ENCODE measurements at places on chromosomes 1 and 21. TPM values are rescaled to one million over a fixed set of nuclear protein-coding genes. Genes with fewer than 3 reads are reported as not detected.
A peak's percentile ranks its signal among the peaks of the same experiment; 100 is the strongest.

GRCh38 chr1:76238094-76238628, 163.6 kb downstream of the ST6GALNAC3 start:
- H3K27me3 ChIP-seq: no peaks in the 10 kb centered on the region
- no peaks in the 10 kb centered on the region for H3K4me1 ChIP-seq
- H3K27ac ChIP-seq: no peak overlapping the region
- no peak for DNase-seq

Gene PDPN
- not detected for total RNA-seq

GRCh38 chr21:42522771-42523170, 9.1 kb downstream of the SLC37A1 start:
- H3K4me3 ChIP-seq: no peak overlapping the region
- peaks cover 21% of the 10 kb centered on the region for H3K4me1 ChIP-seq
- DNase-seq: no peak
- H3K27ac ChIP-seq: no peak overlapping the region

Gene PRAMEF4
- not detected for total RNA-seq

DNA sequence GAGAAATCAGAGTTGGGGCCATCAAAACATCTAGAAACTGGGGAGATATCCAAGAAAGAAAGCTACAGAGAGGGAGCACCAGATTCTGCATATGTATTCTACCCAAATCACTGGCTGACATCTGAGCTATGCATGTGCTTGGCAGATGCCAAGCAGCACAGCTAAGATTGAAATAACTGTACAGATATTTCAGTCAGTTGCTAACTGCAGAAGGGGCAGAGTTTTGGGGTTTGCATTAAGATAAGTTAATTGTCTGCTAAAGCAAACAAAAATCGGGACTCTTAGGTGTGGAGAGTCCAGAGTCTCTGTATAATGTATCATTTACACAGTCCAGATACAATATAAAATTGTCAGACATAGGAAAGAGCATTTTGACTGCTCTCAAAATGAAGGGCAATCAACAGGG, 437.1 kb downstream of the PTBP2 start:
- no peak for DNase-seq
- no peak overlapping the region for H3K4me3 ChIP-seq
- H3K27me3 ChIP-seq: no peaks in the 10 kb centered on the region
- H3K4me1 ChIP-seq: peaks cover 1% of the 10 kb centered on the region

DNA sequence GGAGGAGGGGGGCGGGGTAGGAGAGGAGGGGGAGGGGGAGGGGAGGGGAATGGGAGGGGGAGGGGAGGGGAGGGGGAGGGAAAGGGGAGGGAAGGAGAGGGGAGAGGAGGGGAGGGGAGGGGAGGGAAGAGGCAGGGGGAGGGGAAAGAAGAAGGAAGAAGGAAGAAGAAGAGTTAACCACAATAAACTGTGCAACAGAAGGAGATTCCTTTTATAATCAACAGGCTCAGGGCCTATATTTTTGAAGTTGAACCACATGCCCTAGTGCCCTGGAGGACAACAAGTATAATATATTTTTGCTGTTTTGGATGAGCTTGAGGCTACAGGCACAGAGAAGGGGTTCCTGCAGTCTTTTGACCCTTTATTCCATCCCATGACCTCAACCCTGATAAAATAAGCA, 228.2 kb upstream of the IRF2BP2 start:
- DNase-seq: no peak
- H3K27ac ChIP-seq: no peak overlapping the region
- H3K4me3 ChIP-seq: no peak overlapping the region
- peaks cover 41% of the 10 kb centered on the region for H3K4me1 ChIP-seq
- no peaks in the 10 kb centered on the region for H3K36me3 ChIP-seq
- H3K27me3 ChIP-seq: peaks cover 1% of the 10 kb centered on the region

DNA sequence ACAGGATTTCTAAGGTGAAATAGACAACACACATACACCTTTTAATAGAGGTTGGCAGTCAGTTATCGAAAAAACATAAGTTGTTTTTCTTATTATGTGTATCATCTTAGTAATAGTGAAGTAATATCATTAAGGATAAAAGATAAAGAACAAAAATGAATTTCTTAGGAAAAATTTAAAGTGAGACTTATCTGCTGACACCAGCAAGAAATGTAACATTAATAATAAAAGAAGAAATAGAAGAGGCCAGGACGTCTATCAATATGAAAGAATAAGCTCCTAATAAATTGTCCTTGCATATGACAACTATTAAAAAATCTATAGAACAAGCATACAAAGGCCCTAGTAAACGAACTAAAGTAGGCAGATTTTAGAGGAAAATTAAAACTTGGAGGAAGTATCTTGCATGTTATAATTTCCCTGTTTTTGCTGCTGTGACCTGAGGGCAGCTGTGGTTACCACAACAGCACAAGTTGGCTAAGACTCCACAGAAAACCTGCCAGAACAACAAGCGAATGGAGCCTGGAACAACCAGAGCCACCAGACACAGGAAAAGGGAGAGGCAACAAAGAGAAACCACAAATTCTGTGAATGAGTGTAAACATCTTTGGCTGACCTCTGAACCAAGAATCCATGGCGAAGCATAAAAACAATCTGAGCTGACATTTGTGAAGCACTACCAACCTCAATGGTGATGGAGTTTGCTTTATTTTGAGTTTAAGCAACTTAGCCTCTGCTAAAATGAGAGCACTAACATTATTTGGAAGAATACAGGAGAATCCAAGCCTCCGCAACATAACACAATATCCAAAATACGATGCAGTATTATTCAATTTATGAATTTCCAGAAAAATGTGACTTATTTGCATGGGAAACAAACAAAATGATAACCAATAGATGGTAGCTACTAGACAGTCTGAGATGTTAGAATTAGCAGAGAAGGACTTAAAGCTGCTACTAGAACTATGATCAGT, 207.5 kb downstream of the KCNT2 start:
- H3K27ac ChIP-seq: no peak overlapping the region
- H3K4me1 ChIP-seq: peaks cover 5% of the 10 kb centered on the region
- no peaks in the 10 kb centered on the region for H3K27me3 ChIP-seq
- H3K36me3 ChIP-seq: no peaks in the 10 kb centered on the region
- DNase-seq: no peak

GRCh38 chr1:110312188-110313121, 26.7 kb upstream of the RBM15 start:
- no peaks in the 10 kb centered on the region for H3K36me3 ChIP-seq
- DNase-seq: peak; percentile 68
- no peak overlapping the region for H3K4me3 ChIP-seq
- H3K27ac ChIP-seq: no peak overlapping the region
- H3K4me1 ChIP-seq: no peaks in the 10 kb centered on the region
- no peaks in the 10 kb centered on the region for H3K27me3 ChIP-seq

DNA sequence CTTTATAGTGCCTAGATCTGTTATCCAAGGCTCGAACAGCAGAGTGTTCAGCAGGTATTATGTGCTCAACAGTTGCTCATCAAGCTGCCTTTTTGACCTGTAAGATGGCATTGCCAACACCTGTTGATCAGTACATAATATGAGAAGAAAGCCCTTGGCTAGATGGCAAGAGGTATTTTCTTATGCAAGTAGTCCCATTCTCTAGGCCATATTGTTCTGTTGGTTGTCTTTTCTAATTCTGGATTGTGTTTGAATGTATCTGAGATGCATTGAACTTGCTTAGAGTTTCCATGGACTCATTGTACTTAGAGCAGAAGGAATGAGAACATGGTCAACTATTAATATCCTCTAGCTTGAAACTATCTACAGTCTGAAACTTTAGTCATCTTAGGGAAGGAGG, 57.4 kb downstream of the LRRC8D start:
- H3K27me3 ChIP-seq: no peaks in the 10 kb centered on the region
- DNase-seq: no peak
- H3K4me1 ChIP-seq: peaks cover 5% of the 10 kb centered on the region
- H3K27ac ChIP-seq: no peak overlapping the region
- H3K4me3 ChIP-seq: no peak overlapping the region
- peaks cover 53% of the 10 kb centered on the region for H3K36me3 ChIP-seq

GRCh38 chr1:220966881-220967611, 87.8 kb downstream of the HLX start:
- H3K27ac ChIP-seq: no peak overlapping the region
- no peak overlapping the region for H3K4me3 ChIP-seq
- no peaks in the 10 kb centered on the region for H3K4me1 ChIP-seq
- no peak for DNase-seq
- H3K27me3 ChIP-seq: no peaks in the 10 kb centered on the region

GRCh38 chr1:118949315-118949714, 38.8 kb downstream of the TBX15 start:
- H3K27me3 ChIP-seq: no peaks in the 10 kb centered on the region
- no peak for DNase-seq
- H3K4me3 ChIP-seq: no peak overlapping the region
- H3K36me3 ChIP-seq: no peaks in the 10 kb centered on the region
- no peak overlapping the region for H3K27ac ChIP-seq

Gene RUNX1
- 56.3 TPM for total RNA-seq

Gene KRTAP19-2
- not detected for total RNA-seq

DNA sequence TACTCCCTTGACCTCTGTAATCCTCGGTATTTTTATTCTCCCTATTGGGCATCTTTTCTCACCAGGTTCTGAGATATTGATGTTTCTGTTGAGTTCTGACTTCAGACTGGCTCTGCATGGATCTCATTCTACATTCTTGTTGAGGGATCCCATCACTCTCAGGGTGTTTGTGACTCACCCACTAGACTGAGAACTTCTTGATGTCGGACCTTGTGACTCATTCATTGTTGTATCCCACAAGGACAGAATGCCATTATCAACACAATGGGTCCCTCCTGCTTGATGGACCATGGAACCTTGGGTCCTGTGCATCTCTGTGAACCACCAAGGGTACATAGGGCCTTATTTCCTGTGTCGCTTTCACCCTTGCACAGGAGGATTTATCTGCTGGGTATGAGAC, 174.1 kb downstream of the PBX1 start:
- no peak overlapping the region for H3K27ac ChIP-seq
- H3K4me1 ChIP-seq: no peaks in the 10 kb centered on the region
- no peaks in the 10 kb centered on the region for H3K36me3 ChIP-seq

- no peak overlapping the region for H3K4me3 ChIP-seq
- no peak for DNase-seq
- no peaks in the 10 kb centered on the region for H3K36me3 ChIP-seq
- no peak overlapping the region for H3K27ac ChIP-seq
Observed at GRCh38 chr1:199512037-199512710, 515.3 kb upstream of the NR5A2 start.

Gene CD58
- 55.2 TPM for total RNA-seq

GRCh38 chr1:87325982-87326738, 2.5 kb upstream of the LMO4 start:
- no peak overlapping the region for H3K4me3 ChIP-seq
- no peak overlapping the region for H3K27ac ChIP-seq
- peak; percentile 51 for DNase-seq
- peaks cover 7% of the 10 kb centered on the region for H3K36me3 ChIP-seq
- H3K4me1 ChIP-seq: peaks cover 13% of the 10 kb centered on the region

Gene PLA2G2C
- total RNA-seq: 0.40 TPM

- H3K4me1 ChIP-seq: no peaks in the 10 kb centered on the region
- H3K4me3 ChIP-seq: no peak overlapping the region
- H3K27me3 ChIP-seq: peaks cover 11% of the 10 kb centered on the region
- H3K27ac ChIP-seq: no peak overlapping the region
Observed at GRCh38 chr1:183293241-183293640, 107.2 kb downstream of the LAMC2 start.

- H3K27ac ChIP-seq: no peak overlapping the region
- no peak for DNase-seq
- no peaks in the 10 kb centered on the region for H3K36me3 ChIP-seq
- peaks cover 12% of the 10 kb centered on the region for H3K4me1 ChIP-seq
- peaks cover 25% of the 10 kb centered on the region for H3K27me3 ChIP-seq
- H3K4me3 ChIP-seq: peak overlapping the region; percentile 66
Observed at GRCh38 chr1:227948493-227949260, 945 bp upstream of the WNT9A start.

Gene PGLYRP3
- total RNA-seq: not detected

Gene LAMB3
- 4.4 TPM for total RNA-seq

- H3K27me3 ChIP-seq: no peaks in the 10 kb centered on the region
- no peak overlapping the region for H3K27ac ChIP-seq
- H3K36me3 ChIP-seq: peaks cover 9% of the 10 kb centered on the region
- no peak for DNase-seq
- no peak overlapping the region for H3K4me3 ChIP-seq
Observed at GRCh38 chr1:53303243-53303642, 24.6 kb downstream of the LRP8 start.

DNA sequence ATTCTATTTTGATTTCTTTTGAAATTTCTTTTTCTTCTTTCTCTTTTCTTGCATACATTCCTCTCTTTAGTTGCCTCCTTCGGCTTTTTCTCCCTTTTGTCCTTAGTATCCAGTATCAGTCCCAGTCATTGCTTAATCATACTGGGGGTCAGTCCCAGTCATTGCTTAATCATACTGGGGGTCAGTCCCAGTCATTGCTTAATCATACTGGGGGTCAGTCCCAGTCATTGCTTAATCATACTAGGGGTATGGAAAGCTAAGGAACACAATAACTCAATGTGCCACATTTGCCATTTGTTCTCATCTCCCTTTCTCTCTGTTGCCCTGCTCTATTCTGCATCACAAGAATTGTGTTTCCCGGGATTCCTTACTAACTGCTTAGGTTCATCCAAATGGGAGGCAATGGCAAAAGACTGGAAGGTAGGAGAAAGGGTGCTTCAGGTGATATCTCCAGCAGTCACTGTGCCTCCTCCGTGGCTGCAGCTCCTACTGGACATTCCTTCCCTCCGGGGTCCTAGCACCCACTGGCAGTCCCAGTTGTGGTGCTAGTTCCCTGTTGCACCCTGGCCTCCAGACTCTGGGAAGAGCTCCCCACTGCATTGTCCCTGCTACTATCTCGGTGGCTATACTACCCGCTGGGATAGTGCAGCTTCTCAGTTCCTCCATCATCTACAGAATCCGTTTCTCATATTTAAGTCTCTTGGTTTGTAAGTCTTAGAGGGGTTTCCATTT, 32.6 kb upstream of the LAMC1 start:
- no peaks in the 10 kb centered on the region for H3K4me1 ChIP-seq
- no peak overlapping the region for H3K4me3 ChIP-seq
- no peak for DNase-seq
- H3K27me3 ChIP-seq: peaks cover 13% of the 10 kb centered on the region
- no peak overlapping the region for H3K27ac ChIP-seq

DNA sequence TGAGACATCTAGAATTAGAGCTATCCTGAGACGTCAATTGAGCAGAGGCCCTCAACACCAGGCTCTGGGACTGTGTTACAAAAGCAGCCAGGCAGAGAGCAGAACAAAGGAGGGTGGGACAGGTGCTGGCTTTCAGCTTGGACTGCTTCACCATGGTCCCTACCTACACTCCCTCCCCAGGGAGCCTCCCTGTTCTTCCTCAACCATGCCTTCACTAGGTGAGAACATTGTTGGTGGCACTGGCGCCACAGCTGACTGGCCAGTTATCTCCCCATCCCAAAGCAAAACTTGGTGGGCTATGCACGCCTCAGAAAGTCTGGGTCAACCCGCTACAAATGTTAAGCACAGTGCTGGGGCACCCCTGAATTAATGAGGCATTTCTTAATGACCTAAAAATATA, 87.8 kb downstream of the NMNAT2 start:
- peaks cover 37% of the 10 kb centered on the region for H3K27me3 ChIP-seq
- no peak overlapping the region for H3K27ac ChIP-seq
- no peaks in the 10 kb centered on the region for H3K4me1 ChIP-seq
